ENCODE measurements at places on chromosomes 16 and 17.

- DNase-seq = no peak
These were observed 41.5 kb downstream of the USP22 start for GRCh38 chr17:21001111-21001812.

DNA sequence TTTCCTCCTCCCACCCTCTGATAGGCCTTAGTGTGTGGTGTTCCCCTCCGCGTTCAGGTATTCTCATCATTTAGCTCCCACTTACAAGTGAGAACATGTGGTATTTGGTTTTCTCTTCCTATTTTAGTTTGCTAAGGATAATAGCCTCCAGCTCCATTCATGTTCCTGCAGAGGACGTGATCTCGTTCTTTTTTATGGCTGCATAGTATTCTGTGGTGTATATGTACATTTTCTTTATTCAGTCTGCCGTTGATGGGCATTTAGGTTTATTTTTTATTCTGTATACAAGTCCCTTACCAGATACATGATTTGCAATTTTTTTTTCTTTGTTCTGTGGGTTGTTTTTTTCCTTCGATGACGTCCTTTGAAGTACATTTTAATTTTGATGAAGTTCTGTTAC lies 18.8 kb upstream of the CDK5R1 start:
- no peak for DNase-seq

DNA sequence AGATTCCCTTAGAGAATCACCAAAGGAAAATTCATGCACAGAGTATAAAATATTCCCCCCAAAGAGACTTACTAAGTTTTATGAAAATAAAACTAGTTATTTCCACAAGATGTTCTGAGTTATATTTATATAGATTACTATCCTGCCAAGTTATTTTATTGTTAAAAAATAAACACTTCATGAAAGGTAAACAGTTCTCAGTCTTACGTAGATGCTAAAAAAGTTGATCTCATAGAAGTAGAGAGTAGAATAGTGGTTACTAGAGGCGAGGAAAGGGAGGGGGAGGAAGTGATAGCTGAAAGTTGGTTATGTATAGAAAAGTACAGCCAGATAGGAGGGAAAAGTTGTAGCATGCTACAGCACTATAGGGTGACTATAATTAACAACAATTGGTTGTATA lies 65.2 kb downstream of the USP32 start:
- no peak for DNase-seq

- DNase-seq = no peak
These were observed 8.7 kb upstream of the CAVIN1 start for GRCh38 chr17:42431758-42432161.

- no peak for DNase-seq
These were observed 1.9 kb downstream of the NECAB2 start for GRCh38 chr16:83969771-83970429.

GRCh38 chr16:65118871-65119270 lies 3.0 kb downstream of the CDH11 start:
- no peak for DNase-seq

- no peak for DNase-seq
These were observed 304.7 kb downstream of the XYLT1 start for GRCh38 chr16:17166095-17166494.

DNA sequence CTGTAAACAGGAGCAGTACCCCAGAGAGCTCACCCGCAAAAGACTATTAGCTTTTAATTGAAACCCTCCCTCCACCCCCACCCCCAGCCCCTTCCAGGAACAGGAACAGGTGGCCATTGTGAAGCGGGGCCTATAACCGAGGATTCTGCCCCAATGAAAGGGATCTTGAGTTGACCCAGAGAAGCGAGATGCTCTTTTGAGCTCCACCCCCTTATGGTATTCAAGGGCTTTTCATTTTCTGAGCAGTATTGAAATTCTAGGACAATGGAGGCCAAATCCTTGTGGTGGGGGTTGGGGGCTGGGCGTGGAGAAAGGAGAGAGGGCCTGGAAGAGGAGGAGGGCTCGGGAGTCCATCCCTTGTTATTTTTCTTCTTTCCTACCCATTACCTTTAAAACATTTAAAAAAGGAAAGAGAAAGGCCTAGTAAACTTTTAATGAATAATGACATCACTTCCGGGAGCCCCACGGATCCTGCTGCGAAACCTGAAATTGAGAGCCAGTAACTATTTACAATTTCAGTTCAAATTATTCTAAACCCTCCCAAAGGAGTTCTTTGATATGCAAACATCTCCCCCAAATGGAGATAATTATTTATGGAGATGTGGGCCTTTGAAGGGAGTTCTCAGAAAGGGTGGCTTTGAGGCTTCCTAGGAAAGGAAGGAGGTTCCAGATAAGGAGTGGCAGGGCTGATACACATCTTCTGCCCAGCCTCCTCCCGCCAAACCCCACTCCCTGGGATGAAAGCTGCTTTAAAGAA lies 30.5 kb downstream of the HS3ST3B1 start:
- DNase-seq = no peak

- no peak for DNase-seq
These were observed 309.5 kb upstream of the PMFBP1 start for GRCh38 chr16:72481419-72481818.

DNA sequence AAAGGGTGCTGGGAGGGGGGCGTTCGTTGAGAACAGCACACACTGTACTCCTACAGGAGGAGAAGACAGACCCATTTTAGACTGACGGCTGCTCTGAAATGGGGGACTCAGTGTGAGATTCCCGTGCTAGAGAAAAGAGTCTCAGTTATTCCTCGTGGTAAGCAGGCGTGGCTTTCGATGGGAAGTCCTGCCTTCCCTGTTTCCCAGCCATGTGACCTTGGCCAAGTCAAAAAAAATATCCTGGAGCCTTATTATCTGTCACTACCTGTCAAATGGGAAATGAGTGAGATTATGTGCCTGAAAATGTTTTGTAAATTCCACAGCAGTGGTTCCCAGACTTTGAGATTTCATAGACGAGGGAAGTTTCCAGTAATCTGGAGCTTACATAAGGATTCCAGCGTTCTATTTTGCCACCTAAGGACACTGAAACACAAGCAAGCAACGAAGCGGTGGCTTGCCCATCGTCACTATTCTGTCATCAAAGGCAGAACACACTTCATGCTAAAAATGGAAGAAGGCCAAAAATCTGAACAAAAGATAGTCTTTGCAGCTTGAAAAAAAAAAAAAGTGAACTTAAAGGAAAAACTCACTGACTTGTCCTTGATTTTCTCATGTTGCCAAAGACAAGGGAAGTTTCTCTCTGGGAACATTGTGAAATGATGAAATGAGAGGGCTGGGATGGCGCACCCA lies 253.4 kb upstream of the RPL38 start:
- DNase-seq = no peak

DNA sequence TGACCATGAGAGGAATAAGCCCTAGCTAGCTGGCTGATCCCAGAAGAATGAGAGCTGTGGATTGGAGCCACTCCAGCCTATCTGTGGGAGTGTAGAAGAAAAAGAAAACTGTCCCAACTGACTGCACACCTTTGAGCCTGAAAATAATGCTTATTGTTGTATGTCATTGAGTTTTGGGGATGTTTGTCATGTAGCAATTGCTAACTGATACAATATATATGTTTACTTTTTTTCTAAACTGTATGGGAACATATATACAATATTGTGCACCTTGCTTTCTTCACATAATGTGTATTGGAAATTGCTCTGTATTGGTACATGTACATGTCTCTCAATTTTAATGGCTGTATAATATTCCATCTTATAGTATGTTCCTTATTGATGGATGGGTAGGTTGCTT lies 124.0 kb upstream of the NLRP1 start:
- DNase-seq = no peak

- DNase-seq = no peak
These were observed 21.6 kb upstream of the DYNLRB2 start for GRCh38 chr16:80519189-80519588.

DNA sequence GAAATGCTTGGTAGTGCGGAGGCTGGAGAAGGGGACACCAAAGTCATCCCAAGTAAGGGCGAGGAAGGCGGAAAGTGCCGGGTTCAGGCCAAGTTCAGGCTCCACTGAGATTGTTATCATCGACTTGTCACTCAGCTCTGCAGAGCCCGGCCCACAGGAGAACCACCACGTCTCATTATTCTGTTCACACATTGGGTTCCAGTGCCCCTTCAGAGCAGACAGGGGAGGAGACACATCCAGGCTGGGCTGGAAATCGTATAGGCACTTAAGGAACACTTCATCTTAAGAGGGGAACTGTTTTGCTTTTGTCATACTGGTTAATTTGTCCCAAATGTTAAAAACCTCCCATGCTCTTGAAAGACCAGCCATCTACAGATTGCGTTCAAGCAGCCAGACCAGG lies 118.3 kb upstream of the ADAMTS18 start:
- no peak for DNase-seq

DNA sequence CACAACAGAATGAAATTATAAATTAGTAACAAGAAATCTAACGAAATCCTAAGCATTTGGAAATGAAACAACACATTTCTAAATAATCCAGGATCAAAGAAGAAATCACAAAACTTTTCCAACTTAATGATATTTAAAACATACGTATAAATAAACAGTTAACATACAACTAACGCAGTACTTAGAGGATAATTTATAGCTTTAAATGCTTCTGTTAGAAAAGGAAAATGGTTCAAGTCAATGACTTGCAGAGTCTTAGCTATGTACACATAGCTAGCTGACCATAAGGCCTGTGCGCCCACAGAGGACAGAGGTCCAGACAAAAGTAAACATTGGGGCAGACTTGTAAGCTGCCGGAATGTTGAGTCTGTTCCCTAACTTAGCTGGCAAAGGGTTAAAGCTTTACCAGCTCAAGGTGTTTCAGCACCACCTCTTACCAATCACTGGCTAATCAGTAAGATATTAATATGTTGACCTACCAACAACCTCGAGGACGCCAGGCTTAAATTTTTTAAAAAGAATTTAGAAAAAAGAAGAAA lies 84.6 kb downstream of the PARN start:
- no peak for DNase-seq

DNA sequence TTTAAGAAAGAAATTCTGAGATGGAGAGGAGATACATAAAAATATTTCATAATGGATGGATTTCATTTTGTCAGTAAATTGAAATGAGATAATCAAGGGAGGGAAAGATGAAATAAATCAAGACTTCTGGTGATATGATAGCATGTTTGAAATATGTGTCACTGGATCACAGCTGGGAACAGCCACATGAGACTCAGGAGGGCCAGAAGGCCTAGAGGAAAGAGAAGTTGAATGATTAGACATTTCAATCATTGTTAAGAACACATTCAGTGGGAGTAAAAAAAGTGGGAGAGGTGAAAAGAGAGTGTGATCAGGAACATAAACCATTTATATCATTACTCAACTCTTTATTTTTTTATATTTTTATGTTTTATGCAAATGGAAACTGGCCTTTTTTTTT lies 933.4 kb downstream of the KCNJ2 start:
- DNase-seq = no peak

GRCh38 chr17:78268191-78268874 lies 36.9 kb downstream of the TMEM235 start:
- DNase-seq = no peak

GRCh38 chr17:46170639-46171429 lies 22.4 kb downstream of the KANSL1 start:
- no peak for DNase-seq

DNA sequence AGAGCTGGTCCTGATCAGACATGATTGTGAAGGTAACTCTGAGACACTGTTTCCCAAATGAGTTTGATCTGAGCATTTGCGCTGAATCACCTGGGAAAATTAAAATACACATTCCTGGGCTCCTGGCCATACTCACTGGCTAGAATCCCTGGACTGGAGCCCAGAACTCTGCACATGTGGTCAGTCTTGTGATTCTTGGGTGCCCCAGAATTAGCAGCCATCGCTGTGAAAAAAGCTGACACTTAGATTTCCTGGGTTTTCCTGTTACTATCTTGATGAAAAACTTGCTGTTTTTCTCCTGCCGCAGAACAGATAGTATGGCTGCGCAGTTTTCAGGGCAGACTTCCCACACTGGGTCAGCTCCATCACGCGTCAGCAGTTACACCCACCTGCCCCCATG lies 24.6 kb downstream of the NECAB2 start:
- no peak for DNase-seq

GRCh38 chr16:50526249-50526648 lies 21.9 kb upstream of the NKD1 start:
- no peak for DNase-seq

DNA sequence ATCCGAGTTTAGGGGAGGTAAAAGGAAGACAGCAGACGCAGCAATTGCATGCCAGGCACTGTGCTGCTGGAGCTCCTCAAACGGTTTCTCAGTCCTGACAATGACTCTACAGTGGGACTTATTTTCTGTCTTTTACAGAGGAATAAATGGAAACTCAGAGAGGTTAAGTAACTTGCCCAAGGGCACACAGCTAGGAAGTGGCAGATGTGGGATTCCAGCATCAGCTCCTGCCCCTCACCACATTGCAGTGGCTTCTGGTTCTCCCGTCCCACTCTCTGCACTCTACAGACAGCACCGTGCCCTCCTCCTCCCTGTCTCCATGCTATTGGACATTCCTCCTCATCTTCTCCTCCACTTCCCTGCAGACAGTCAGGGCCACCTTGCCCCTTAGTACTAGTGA lies 74.2 kb upstream of the KSR1 start:
- DNase-seq = no peak

- DNase-seq = no peak
These were observed 8.2 kb downstream of the PLD2 start for GRCh38 chr17:4815043-4815675.

All from NK-92 treated with Interleukin-12 subunit alpha and Interleukin-12 subunit beta, amount 100 ng/mL, for 24 hours (cell line).